ENCODE measurements at places on chromosomes 4 and X.

GRCh38 chr4:169437299-169438047 lies 166.7 kb upstream of the SH3RF1 start:
- DNase-seq = no peak

- DNase-seq = peak; percentile 41
These were observed 41.6 kb upstream of the HMX1 start for GRCh38 chr4:8913121-8913857.

GRCh38 chrX:150729956-150730355 lies 36.8 kb downstream of the MTMR1 start:
- DNase-seq = no peak

DNA sequence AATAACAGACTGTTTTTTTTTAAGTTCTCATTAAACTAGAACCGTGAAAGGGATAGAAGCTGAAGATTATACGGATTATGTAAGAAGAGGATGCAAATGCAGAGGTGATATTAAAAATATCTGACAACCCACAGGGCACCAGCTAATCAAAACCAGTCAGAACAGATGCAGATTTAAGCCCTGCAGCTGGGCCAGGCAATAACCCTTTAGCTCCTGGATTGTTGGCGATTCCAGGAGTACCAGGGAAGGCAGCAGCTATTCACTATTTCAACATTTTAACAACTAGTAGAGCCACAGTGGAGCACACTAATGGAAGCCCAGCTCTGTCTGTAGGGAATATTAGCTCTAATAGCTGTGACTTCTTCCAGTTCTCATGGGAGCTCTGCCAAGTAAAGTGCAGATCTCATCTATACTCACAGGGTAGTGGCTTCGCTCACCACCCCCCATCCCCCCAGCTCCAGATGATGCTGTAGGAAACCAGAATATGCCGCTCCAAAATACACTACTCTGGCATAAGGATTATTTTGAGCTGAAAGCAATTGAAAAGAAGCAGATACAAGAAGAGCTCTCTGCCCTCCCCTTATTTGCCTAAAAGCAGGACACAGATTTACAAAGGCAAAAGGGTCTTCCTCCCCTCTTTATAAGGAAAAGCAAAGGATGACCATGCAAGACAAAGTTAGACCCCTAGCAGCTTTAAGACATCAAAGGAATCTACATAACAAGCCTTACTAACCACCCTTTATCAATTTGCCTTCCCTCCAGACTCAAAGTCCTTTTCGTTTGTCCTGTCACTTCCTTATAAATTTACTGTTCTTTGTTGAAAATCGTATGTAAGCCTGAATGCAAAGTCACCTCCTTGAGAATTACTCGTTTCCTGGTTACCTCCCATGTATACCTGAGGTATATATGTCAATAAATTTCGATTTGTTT lies 13.7 kb downstream of the SCD5 start:
- no peak for DNase-seq

GRCh38 chr4:182835006-182835740 lies 82.0 kb downstream of the DCTD start:
- no peak for DNase-seq

GRCh38 chr4:182264139-182264752 lies 21.0 kb downstream of the TENM3 start:
- DNase-seq = no peak

GRCh38 chrX:41722816-41723618 lies 964 bp upstream of the GPR82 start:
- DNase-seq = no peak

GRCh38 chrX:47862680-47863079 lies 26.0 kb downstream of the ZNF81 start:
- DNase-seq = no peak

- DNase-seq = no peak
These were observed 222.3 kb downstream of the FAM47A start for GRCh38 chrX:33909836-33910235.

DNA sequence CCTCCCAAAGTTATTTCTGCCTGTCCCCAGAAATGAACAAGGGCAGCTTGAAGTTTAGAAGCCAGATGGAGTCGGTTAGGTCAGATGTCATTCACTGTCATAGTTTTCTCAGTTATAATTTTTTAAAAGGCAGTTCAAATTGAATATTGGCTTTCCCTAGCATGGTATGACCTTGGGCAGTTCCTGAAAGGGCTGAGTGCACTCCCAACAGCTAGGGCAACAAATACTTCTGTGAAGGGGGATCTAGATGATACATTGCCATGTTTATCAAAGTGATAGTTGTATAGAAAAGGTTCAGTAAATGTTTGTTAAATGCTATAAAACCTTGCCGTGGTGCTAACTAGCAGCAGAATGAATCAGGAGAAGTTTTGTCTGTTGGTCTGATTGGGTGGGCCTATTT lies 938.1 kb upstream of the GRIA3 start:
- DNase-seq = no peak

All from H1 (cell line).